ENCODE measurements at places on chromosomes 2 and 18.

- DNase-seq: no peak
These were observed 945.8 kb downstream of the CBLN2 start for GRCh38 chr18:71598374-71598773.

DNA sequence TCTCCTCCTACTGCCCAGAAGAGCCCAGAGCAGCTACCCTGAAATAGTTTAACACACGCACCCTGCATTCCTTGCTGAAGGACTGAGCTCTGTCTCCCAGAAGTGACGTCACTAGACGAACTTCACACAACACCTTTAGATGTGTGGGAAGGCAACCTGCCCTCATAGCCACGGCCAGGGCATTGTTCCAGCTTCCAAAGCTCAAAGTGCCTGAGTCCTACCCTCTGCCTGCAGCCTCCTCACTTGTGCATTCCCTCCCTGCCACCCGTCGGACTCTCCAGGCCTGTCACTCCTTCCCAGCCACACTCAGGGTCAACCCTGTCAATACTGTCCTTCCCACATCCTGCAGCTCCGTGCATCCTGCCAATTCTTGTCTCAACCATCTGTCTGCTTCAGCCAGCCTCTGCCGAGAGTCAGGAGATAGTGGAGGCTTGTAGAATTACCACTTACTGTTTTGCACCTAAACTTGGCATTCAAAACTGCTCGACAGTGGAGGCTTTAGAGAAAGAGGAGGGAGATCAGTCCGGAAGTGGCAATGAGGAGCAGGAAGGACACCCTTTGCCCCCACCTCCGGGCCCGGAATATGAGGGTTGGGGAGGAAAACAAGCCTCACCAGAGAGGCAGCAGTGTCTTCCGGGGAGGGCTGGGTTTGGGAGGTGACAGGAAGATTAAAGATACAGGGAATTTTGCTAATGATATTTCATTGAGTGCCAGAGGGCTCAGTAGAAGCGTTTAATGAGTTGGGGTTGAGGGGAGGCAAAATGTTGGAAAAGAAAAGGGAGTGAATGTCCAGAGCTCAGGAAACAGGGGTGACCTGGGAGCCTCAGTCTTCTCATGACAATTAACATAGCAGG is 72.3 kb upstream of the ATG16L1 start:
- DNase-seq: no peak

DNA sequence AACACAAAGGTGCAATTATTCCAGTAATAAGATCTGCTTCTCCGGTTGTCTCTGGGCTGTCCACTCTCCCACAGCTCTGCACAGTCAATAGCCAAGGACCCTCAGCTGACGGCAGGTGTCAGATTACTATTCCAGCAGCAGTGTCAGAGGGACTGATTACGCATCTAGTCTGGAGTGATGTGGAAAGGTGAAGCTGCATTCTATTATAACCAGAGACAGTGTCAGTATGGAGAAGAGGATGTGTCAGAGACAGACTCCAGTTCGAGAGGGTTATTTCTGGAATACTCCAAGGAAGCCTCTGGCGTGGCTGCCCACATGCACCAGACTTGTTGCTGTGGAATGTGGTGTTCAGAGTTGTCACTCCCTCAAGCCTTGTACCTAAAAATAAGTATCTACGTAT is 163.6 kb upstream of the TMEM200C start:
- DNase-seq: no peak

DNA sequence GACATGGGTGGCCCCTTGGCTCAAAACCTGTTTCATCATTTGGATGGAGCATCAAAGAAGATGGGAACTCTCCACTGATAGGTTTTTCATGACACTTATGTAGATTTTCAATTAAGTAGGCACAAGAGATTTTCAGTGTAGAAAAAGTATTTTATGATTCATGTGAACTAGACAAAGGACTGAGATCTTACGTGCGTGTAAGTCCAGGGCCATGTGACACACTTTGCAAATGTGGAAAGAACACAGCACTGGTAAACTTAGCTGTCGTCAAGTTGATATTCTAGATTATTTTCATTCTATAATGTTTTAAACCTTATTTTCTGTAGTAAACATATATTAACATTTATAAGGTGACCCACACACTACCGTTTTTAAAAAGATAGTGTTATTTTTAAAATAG is 37.4 kb downstream of the RNF144A start:
- no peak for DNase-seq

Measured in stimulated activated CD4-positive, alpha-beta T cell treated with anti-CD3 and anti-CD28 coated beads, TNF-alpha, amount 100 ng/mL, for 24 hours (primary cell).